ENCODE measurements at places on chromosomes 12 and 14.

DNA sequence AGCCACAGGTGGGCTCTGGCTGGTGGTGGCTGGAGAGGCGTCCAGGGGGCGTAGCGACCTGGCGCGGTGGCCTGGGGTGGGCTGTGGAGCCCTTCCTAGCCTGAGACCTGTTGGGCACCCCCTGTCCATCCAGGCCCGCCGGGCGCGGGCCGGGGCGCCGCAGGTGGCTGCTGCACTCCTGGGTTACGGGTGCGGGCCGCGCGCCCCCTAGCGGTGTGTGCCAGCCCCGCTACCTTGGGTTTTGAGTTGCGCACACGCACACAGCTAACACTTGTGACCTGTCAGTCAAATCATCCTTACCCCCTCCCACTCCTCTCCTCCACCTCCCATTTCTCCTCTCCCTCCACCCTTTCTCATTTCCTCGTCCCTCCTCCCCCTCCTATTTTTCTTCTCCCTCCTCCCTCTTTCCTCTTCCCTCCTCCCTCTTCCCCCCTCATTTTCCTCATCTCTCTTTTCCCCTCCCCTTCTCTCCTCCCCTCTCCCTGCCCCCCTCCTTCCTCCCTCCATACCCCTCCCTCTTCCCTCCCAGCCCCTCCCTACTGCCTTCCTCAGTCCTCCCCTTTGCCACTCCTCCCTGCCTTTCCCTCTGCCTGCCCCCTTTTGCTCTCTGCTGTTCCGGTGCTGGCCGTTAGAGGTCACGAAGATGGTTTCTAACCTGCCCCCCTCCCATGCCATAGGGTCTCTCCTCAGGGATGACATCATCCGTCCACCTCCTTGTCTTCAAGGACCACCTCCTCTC, 2.3 kb downstream of the MEG3 start:
- no peak for DNase-seq

GRCh38 chr14:53441789-53442188, 288.7 kb upstream of the DDHD1 start:
- no peak for DNase-seq

DNA sequence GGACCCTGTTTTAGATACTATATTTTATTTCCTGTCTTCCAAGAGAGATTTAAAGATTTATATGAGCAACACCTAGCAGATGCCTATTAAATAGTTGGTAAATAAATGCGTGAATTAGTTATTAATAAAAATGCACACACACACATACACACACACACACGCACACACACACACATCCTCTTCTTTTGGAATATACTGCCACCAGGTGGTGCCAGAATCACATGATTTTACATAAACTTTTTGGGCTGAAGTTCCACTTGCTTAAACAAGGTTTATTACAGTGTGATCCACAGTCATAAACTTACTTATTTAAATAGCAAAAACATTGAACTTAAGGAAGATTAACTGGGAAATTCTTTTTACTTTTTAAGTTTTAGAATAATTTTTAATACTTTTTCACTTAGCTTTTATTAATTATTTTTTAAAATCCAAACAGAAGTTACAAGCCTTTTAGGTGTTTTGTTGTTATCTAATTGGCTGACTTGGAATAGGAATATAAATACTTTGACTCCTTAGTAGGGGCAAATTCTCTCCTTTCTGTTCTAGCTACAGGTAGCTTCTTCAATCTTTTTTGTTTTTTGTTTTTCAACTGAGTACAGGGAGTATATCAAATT, 17.5 kb downstream of the RAD51B start:
- DNase-seq, result no peak

DNA sequence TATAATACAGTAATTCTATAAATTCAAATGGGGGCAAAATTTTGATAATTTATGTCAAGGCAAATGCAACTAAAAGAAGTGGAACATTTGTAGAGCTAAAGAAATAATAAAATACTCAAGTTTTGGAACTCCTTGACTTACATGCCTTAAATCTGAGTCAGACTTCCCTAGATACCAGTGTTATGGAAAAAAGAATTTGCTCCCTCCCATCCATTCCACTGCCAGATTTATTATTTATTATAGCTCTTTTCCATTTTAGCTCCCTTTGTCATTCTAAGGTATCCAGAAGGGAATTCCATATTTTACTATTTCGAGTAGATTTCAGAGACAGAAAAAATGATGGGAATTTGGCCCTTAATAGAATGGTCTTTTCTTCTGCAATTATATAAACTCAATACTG, 44.0 kb downstream of the RHOJ start:
- no peak for DNase-seq

DNA sequence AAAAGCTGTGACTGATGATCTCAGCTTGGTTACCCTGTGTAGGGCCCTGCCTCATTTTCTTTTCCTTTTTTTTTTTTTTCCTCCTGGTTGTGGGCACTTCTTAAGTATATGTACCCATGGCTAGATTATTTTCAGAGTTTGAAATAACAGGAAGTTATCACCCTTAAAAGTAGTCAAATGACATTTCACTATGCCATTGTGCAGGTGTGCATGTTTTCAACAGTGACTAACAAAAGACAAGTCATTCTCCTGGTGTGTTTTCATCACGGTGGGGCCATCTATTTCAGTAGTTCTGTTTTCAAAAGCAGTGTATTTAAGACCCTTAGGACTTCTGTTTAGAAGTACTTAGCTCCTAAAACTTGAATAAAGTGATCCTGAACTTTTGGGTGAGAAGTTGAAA, 15.0 kb downstream of the GABARAPL1 start:
- DNase-seq, result no peak

All from anterior cingulate cortex (tissue), 58 donors.